ENCODE measurements at places on chromosomes 3 and 15.

DNA sequence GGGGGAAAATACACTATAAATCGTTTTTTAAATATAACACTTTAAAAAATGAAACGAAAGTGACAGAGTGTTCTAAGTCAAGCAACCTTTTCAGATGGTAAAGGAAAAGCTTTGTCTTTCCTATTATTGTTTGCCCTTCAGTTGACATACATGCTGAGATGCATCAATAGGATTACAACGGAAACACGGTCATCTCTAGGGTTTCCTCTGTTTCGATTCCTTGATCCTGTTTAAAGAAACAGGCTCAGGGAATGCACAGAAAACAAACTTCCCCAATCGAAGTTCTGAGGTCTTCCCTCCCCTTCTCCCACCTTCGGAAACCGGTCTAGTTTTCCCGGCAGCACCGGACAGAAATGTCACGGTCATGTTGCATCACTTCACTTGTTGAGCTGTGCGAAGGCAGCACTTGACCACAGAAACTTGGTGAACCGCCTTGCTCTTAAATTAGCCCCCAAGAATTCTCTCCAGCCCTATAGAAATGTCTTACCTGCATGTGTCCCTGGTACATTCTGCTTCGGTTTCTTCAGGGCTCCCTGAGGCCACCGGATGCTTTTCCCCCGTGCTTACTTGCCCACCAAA, 556 bp downstream of the PEX5L start:
- H3K4me3 ChIP-seq: peak overlapping the region; percentile 70
- H3K4me1 ChIP-seq: peaks cover 12% of the 10 kb centered on the region
- H3K27ac ChIP-seq: peak overlapping the region; percentile 57
- H3K27me3 ChIP-seq: peaks cover 62% of the 10 kb centered on the region
- DNase-seq: no peak
- H3K36me3 ChIP-seq: no peaks in the 10 kb centered on the region

GRCh38 chr3:139830817-139831216, 104.2 kb upstream of the CLSTN2 start:
- H3K36me3 ChIP-seq: no peaks in the 10 kb centered on the region
- H3K4me3 ChIP-seq: no peak overlapping the region
- no peaks in the 10 kb centered on the region for H3K27me3 ChIP-seq
- H3K4me1 ChIP-seq: no peaks in the 10 kb centered on the region

DNA sequence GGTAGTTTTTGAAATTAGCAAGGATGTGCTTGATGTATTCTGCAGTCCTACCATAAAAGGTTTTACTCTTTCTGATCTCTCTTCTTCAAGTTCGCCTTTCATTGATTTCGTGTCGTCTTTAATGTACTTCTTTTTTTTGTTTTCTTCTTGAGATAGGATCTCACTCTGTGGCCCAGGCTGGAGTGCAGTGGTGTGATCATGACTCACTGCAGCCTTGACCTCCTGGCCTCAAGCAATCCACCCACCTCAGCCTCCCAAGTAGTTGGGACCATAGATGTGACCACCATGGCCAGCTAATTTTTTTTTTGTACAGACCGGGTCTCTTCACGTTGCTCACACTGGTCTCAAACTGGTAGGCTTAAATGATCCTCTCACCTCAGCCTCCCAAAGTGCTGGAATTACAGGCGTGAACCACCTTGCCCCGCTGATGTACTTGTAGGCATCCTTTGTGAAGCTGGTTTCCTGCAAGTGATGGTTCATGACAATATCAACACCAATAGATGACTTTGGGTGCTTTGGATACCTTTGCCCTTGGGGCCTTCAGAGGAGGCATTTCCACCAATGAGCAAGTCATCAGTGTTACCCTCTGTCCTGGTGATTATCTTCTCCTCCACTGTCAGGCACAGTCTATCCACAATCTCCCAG, 28.9 kb upstream of the RNF7 start:
- H3K27ac ChIP-seq: no peak overlapping the region
- H3K36me3 ChIP-seq: no peaks in the 10 kb centered on the region
- H3K27me3 ChIP-seq: peaks cover 2% of the 10 kb centered on the region
- H3K4me3 ChIP-seq: no peak overlapping the region

DNA sequence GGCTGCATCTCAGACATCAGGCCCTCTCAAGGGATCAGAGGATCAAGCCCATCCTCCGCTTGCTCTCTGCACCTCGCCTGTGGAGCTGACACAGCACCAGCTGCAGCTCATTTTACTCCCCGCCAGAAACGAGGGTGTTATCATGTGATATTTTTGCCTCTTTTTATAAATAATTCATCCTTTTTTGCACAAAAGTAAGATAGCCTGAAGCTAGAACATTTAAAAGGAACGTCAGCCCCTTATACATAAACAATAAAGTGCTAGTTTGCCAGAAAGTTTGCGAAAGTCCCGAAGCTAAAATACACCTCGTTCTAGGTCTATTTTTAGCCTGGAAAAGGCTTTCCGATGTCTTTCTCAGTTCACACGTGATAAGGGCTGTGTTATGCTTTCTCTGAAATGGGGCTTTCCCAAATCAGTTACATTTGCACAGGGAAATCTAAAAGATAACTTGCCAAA, 9.6 kb upstream of the FAM174B start:
- no peaks in the 10 kb centered on the region for H3K36me3 ChIP-seq
- no peaks in the 10 kb centered on the region for H3K4me1 ChIP-seq
- no peak overlapping the region for H3K27ac ChIP-seq

DNA sequence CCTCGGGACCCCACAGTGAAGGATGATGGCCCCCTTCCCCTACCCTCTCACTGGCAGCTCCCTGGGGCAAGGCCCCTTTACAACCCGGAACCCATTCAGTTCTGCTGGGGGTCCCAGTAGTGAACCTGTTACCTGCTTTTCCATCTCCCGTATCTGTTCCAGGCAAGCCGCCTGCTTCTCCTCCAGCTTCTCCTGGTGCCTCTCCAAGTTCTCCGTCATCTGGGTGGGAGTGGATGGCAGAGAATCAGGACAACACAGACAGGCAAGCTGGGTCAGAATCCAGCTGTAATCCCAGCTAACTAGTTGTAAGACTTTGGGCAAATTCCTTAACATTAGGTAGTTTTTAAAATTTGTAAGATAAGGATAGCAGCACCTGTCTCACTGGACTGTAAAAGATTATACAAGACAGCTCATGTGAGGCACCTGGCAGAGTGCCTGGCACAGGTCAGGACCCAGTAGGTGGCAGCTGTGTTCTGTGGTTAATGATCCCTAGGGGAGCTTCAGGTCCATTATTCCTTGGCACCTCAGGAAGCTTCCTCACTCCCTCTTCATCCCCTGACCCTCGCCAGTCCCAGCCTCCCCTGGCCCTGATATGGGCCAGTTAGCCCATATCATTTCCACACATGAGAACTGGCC, 6.4 kb upstream of the ANKRD63 start:
- no peak overlapping the region for H3K4me3 ChIP-seq
- no peak for DNase-seq
- H3K36me3 ChIP-seq: no peaks in the 10 kb centered on the region
- H3K27me3 ChIP-seq: peaks cover 2% of the 10 kb centered on the region
- H3K27ac ChIP-seq: no peak overlapping the region

GRCh38 chr15:42921342-42921731, 759 bp upstream of the TTBK2 start:
- H3K36me3 ChIP-seq: peaks cover 3% of the 10 kb centered on the region
- peak overlapping the region; percentile 89 for H3K27ac ChIP-seq
- peaks cover 33% of the 10 kb centered on the region for H3K4me1 ChIP-seq
- DNase-seq: peak; percentile 74
- no peaks in the 10 kb centered on the region for H3K27me3 ChIP-seq
- peak overlapping the region; percentile 95 for H3K4me3 ChIP-seq

DNA sequence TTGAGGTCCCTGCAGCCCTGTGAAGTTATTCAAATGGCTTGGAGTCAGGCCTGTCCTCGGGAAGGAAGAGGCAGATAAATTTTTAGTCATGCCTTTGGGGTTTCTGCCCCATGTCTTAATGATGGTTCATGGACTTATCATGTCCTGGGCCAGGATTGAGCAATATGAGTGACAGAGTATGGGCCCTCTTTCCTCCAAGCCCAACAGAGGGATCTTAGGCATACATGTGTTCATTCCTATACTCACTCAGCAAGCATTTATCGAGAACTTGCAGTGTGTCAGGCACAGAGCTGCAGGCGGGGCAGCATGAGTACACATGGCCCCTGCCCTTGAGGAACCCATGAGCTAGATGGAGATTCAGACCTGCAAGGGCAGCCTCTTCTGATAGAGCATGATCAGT, 6.2 kb downstream of the ESYT3 start:
- H3K4me3 ChIP-seq: no peak overlapping the region
- DNase-seq: no peak
- H3K36me3 ChIP-seq: no peaks in the 10 kb centered on the region

DNA sequence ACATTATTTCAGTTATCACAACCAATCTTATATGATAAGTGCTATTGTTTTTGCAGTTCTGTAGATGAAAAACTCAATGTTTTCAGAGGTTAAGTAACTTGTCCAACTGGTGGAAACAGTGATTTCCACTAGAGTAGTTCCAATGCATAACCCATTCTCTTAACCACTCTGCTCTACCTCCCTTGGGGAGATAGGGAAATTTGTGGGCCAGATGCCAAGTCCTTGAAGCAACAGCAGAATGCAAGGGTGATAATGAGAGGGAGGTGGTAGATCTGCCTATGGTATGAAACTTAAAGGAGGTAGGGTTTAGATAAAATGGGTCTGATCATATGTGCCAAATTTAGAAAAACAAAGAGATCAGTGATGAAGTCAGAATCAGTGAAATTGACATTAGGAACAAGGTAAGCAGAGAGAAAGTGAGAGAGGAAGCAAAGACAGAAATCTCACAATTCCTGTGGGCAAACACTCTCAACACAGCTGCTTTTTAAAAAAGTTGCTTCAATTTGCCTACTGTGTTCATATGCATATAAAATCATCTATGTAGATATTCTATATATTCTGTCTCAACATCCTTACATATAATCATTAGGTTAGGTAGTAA, 50.5 kb upstream of the UBP1 start:
- no peaks in the 10 kb centered on the region for H3K4me1 ChIP-seq
- no peaks in the 10 kb centered on the region for H3K36me3 ChIP-seq
- no peak for DNase-seq
- no peaks in the 10 kb centered on the region for H3K27me3 ChIP-seq
- no peak overlapping the region for H3K4me3 ChIP-seq

Measured in activated CD8-positive, alpha-beta memory T cell treated with anti-CD3 and anti-CD28 coated beads, Interleukin-2, amount 10 ng/mL, durations not matched to agents 7 days and 5 days (primary cell).